ENCODE measurements at places on chromosomes 2 and 18. TPM values are rescaled to one million over a fixed set of nuclear protein-coding genes. Genes with fewer than 3 reads are reported as not detected.
A peak's percentile ranks its signal among the peaks of the same experiment; 100 is the strongest.

GRCh38 chr2:187134306-187134705 is 285.3 kb upstream of the ZSWIM2 start:
- no peak for DNase-seq

- DNase-seq: peak; percentile 26
These were observed 982.1 kb downstream of the TSN start for GRCh38 chr2:122737429-122738077.

DNA sequence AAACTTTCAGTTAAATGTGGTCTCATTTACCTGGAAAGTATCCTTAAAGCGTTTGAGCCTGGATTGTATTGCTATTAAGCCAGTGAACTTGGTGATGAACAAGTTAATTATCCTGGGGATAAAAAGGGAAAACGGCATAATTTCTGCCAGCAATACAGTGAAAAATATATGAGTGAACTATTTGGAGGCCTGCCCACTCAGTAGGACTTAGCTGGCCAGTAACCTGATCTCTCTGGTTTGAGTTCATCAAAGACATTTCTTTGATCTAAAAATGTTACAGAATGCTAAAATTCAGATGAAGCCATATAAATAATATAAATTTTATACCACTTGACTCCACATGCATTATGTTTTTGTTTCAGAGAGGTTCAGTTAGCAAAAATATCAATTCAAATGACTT is 241.1 kb upstream of the VWC2L start:
- no peak for DNase-seq

- peak; percentile 88 for DNase-seq
These were observed 84.0 kb downstream of the EVA1A start for GRCh38 chr2:75476761-75477160.

- no peak for DNase-seq
These were observed 198.0 kb upstream of the SIX3 start for GRCh38 chr2:44743473-44743872.

DNA sequence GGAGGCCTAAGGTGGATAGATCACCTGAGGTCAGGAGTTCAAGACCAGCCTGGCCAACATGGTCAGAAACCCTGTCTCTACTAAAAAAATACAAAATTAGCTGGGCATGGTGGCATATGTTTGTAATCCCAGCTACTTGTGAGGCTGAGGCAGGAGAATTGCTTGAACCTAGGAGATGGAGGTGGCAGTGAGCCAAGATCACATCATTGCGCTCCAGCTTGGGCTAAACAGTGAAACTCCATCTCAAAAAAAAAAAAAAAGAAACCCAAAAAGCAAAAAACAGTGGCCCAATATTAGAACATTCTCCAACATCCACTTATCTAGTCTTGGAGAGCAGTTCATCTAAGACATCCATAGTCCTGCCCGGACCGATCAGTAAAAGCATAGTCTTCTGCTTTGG is 260.4 kb downstream of the MREG start:
- no peak for DNase-seq

DNA sequence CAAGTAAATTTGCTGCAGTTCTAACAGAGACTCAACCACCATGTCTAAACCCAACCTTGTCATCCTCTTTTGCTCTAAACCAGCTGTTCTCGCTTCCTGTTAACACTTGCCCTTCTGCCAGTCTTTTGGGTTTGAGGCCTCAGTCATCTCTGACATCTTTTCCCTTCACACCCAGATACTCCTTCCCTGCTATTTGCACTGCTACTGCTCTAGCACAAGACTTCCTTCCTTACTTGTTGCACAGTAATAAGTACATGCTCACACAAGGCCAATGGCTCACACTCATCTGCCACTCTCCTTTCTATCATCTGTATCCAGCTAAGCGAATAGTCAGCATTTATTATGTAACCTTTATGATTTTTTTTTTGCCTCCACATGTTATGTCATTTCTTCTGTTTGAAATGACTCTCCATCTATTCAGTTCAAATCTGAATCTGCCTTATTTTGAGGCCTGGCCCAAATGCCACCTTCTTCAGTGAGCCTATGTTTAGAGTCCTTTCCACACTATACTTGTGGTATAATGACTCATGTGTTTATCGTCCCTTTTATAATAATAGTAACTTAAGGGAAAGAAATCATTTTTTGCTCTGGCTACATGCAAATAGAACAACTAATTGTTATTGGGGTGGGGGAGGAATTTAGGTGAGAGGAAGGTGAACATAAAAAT is 22.5 kb upstream of the CDKL4 start:
- DNase-seq: peak; percentile 7

- DNase-seq: no peak
These were observed 60.9 kb downstream of the KCTD1 start for GRCh38 chr18:26487437-26487836.

DNA sequence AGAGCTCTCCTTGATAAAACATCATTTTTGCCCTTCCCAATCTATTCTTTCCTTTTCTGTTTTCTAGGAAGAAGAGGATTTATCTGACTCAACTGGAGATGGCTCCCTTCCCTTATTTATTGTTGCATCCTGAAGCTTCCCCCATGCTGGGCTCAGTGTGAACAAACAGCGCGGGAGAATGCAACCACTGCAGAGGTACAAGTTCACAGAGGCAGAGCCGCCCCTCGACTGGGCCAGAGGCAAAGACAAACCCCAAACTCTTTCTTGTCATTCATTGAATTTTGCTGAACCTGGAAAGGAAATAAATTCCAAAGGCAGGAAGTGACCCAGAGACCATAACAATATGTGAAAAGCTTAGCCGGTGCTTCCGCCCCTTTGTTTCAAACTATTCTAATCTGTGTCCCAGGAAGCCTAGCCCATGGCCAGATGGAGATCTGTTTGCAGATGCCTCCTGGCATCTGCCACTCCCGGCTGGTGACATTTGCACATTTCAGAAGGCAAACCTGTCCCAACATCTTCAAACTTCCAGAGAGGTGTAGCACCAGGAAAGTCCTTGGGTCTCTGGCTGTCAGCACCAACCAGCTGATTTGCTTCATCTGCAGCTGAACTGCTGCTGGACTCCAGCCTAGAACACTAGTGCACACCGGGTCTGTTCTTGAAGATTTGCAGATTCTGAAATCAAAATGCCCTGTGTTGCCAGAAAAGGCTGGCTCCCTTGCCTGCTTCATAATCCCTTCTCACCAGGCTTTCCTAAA is 79.4 kb upstream of the MAP4K3 start:
- DNase-seq: no peak

DNA sequence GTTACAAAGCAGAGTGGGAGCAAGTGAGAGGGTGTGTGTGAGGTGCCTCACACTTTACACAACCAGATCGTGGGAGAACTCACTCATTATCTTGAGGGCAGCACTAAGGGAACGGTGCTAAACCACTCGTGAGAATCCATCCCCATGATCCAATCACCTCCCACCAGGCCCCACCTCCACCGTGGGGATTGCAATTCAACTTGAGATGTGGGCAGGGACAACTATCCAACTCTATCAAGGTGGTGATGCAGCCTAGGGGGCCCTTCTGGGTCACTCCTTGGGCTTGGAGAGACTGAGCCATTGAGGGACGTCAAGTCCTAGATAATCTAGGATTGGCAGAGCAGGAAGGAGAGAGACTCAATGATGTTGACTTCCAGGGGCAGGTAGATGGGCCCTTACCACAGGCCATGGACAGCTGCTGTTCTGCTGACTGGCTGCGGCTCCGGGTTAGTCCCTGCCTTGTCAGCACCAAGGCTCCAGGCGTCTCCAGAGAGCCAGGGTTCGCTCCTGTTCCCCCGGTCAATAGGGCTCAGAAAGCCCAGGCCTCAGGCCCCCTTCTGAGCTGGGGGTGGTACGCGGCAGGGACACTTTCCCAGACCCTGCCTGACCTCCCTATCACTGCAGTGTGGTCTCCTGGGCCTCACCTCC is 193.2 kb upstream of the HS6ST1 start:
- DNase-seq: no peak

- no peak for DNase-seq
These were observed 12.3 kb downstream of the FASTKD1 start for GRCh38 chr2:169561364-169561763.

GRCh38 chr2:43553341-43553855 is 42.4 kb downstream of the THADA start:
- DNase-seq: no peak

DNA sequence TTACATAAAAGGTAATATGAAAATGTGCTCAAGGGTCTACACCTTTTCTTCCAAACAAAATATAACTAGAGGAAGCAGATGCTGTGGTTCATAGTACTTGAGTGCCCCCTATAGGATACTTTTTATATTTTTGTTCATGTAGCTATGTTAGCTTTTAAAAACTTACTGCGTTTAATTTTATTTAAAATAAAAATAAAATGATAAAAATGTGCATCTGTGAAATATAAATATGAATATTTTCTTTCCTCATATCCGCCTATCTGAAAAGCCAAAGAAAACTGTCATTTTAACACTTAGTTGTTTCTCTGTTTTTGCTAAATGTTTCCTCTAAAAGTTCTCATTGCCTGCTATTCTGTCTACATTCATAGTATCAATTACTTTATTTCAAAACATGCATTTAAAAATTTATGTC is 9.6 kb upstream of the LRP1B start:
- DNase-seq: peak; percentile 6

The TRIM43 gene
- not detected for total RNA-seq

The COL4A3 gene
- 0.29 TPM for total RNA-seq

The SIX3 gene
- total RNA-seq: not detected

The DUSP11 gene
- 49.3 TPM for total RNA-seq

The PARD6G gene
- total RNA-seq: 0.24 TPM

The POTEI gene
- total RNA-seq: not detected

The APOB gene
- total RNA-seq: not detected

The MRPL33 gene
- 335 TPM for total RNA-seq

The C2orf81 gene
- 1.3 TPM for total RNA-seq
